ENCODE measurements at places on chromosomes 4 and X.

- DNase-seq, result no peak
Observed at GRCh38 chr4:74098427-74098994, 484 bp downstream of the CXCL2 start.

- no peak for DNase-seq
Observed at GRCh38 chr4:32597354-32597753, 1877.2 kb downstream of the PCDH7 start.

DNA sequence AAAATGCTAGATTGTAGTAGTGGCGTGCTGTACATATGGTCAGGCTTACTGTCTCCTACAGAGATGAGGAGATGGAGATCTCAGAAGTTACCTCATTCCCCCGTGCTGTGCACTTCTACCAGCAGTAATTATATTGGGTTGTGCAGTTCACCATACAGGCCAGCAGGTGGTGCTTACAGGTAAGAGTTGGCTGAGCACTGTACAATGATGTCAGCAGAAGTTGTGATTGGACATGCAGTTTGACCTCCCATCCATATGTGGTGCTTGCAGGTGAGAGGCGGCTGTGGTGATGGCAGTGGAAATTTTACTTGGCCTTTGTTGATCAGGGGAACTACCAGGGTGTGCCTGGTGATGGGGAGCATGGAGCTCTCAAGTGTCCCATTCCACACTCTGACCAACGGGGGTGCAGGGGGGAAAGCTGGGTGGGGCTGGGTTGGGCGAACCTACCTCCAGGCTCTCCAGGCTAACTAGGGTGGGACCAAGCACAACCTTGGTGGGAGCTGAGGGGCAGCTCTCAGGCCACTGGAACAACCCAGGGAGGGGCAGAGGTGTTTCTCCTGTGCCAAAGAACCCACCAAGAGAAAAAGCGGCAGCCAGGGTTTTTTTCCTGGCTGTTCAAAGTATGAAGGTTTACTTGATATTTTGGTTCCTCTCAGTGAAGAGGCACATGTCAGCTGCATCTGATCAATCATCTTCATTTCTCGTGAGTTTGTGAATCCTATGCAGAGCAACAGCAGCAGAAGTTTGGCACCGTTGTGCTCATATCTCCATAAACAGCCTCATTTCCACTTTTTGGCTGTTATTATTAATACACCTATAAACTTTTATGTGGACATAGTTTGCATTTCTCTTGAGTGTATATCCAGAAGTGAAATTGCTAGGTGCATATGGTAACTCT is 73.8 kb upstream of the FREM3 start:
- peak; percentile 1 for DNase-seq

GRCh38 chrX:6225288-6225910 is 3.3 kb downstream of the NLGN4X start:
- no peak for DNase-seq

DNA sequence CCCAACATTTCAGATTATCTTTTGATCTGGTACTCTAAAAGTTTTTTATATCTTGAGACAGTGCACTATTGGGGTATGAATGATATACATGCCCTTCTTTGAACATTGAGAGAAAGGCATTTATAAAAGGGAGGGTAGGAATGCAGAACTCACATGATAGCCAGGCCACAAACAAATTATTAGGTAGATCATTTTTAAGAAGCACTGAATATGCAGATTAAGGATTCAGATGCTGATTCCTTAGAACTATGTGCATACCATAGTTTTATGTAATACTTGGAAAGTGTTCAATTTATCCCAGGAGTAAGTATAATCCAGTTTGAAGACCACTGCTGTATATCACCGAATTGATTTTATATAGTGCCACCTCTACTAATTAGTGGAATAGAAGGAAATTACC is 18.6 kb downstream of the CEP135 start:
- DNase-seq, result no peak

- DNase-seq, result no peak
Observed at GRCh38 chr4:71526637-71527406, 188.0 kb downstream of the SLC4A4 start.

GRCh38 chrX:101108284-101108683 is 10.3 kb downstream of the CENPI start:
- DNase-seq, result no peak

DNA sequence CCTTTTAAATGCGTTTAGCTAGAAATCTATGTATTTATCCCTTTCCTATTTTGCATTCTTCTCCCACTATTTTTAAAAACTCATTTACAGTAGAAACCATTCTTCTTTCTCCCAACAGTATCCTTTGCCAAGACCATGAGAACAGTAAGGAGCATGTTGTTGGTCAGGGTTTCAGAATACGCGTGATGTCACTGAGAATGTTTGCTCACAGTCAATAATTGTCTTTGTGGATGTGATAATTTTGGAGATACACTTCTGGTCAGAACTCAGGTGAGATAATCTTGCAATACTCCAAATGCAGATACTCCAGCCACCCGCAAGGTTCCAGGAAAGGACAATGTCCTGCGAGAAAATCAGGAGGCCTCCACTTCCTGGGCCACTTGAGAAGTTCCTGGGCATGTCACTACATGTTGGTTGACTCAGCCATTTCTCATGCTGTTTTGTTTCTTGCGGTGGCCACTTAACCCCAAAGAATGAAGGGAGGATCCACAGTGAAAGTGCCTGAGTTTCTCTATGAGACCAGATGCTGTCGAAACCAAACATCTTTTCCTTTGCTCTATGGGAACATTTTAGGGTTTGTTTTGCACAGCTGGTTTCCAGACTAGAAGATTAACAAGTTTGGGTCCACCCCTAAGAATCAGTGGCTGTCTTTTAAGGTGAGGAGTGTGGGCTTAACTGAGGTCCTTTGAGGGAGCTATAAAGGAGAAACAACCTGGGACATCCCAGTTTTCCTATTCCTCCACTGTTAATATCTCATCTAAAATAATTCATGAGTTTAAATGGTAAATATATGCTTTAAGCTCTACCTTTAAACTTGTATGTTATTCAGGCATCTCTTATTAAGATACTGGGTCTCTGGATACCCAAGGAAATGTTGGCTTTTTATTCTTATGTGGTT is 116.0 kb downstream of the SOWAHB start:
- no peak for DNase-seq

DNA sequence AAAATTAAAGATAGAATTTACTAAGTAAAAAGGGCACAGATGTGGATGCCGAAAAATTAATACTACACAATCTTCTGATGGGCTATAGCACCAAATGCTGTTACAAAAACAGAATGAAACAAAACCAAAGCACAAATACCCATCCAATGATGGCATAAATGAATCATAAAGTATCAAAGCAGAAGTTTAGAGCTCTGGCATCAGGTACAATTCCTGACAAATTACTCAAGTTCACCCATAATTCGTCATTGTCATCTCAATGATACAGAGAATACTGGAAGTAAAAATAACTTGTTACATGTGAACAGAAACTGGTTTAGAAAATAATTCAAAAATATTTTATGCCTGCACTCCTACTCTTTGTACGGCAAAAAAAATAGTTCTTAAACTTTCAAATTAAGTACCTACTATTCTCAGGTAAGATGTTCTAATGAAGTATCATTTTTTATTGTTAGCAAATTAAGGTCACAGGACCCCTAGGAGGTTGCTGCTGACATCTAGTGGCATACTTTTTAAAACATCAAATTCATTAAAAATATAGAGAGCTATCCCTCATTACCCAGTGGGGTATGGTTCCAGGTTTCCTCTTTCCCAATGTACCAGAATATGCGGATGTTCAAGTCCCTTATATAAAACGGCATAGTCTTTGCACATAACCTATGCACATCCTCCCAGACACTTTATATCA is 126.1 kb downstream of the INPP4B start:
- no peak for DNase-seq

GRCh38 chrX:67614423-67614822 is 70.6 kb downstream of the AR start:
- no peak for DNase-seq

GRCh38 chr4:86939729-86940575 is 5.1 kb downstream of the AFF1 start:
- DNase-seq, result no peak

Data from stimulated activated CD8-positive, alpha-beta memory T cell treated with anti-CD3 and anti-CD28 coated beads, Interleukin-4, amount 100 ng/mL, for 1 hour (primary cell).